ENCODE measurements at places on chromosomes 16 and 17.

GRCh38 chr17:67049025-67049739 is 4.8 kb downstream of the CACNG1 start:
- no peak for DNase-seq

DNA sequence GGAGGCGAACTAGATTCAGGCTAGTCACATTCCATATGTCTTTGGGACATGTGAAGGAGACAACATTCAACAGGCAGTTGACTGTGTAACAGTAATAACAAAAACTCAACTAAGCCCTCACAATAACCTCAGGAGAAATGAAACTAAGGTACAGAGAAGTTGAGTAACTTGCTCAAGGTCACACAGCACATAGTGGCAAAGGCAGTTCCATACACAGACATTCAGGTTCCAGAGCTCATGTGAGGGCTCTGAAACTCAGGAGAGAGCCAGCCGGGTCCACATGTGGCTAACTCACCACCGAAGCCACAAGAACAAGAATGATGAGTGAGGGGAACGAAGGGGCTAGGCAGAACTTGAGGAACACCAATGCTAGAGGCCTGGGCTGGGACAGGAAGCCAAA is 46.3 kb upstream of the CCL1 start:
- DNase-seq: no peak

DNA sequence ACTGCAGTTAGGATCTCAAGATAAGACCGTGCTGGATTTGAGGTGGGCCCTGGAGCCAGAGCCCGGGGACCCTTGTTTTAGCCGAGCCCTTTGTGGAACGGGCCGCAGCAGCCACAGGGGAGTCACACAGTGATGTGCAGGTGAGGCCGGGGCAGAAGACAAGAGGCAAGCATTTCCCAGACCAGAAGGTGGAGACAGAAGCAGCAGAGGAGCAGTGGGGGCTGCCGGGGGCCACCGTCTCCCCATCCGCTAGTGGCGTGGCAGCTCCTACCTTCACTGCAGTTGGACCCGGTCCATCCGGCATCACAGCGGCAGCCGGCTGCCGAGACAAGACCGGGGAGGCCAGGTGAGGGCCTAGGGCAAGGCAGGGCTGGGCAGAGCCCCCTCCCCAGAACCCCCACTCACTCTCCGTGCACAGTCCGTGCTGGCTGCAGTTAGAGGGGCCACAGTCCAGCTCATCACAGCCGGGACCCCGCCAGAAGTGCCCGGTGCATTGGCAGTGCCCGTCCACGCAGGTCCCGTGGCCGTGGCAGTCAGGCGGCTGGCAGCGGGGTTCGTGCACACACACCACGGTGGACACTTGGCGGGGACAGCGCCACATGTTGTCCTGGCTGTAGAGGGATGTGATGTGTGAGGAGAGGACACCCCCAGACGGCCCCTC is 6.0 kb downstream of the NAGPA start:
- no peak for DNase-seq

GRCh38 chr17:2143332-2143731 is 88.4 kb downstream of the HIC1 start:
- DNase-seq: no peak

- no peak for DNase-seq
Measured at GRCh38 chr16:53846971-53847370, 143.0 kb downstream of the FTO start.

- DNase-seq: no peak
Measured at GRCh38 chr17:12445331-12445730, 220.4 kb upstream of the MYOCD start.

GRCh38 chr17:81515530-81516041 is 3.0 kb upstream of the ACTG1 start:
- no peak for DNase-seq
